Eye (tissue), 1 donor: ENCODE measurements at places on chromosomes 7 and 10.

DNA sequence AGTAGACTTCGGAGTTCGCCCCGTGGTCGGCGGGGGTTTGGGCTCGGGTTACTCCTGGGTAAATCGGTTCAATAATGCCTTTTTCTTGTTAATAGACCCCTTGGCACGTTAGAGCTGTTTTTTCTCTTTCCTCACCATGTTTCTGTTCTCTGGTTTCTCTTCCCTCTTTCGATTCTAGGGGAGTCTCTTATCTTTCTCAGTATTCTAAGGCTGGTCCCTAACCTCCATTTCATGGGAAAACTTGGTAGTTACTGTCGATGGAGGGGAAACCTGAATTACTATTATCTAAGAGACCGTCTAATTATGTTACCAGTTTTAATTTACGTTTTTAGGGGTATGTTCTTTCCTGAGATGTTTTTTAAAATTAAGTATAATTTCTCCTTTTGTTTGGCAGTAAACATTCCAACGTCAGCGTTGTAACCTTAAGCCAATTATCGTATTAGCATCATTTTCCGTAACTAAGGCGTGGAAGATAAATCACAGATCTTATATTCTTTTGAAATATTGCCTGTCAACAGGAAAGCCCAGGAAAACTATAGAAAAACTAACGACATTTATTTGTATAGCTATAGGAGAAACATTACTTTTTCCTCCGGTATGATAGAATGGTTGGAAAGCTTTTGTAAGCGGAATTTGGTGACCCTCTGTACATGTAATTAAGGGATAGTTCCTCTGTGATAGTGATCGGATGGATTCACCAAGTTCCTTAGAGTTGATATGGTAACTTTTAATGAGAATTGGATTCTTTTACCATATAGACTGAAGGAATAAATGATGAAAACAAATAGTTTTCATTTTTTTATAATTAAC, 847 bp downstream of the BTAF1 start:
- no peak for DNase-seq

DNA sequence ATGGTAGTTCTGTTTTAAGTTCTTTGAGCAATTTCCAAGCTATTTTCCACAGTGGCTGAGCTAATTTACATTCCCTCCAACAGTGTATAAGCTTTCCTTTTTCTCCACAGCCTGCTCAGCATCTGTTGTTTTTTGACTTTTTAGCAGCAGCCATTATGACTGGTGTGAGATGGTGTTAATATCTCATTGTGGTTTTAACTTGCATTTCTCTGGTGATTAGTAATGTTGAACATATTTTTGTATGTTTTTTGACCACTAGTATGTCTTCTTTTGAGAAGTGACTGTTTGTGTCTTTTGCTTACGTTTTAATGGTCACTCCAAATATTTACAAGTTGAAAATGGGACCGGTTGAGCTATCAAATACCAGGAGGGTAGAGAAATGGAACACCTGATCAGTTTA, 20.4 kb downstream of the GNG11 start:
- DNase-seq: no peak

DNA sequence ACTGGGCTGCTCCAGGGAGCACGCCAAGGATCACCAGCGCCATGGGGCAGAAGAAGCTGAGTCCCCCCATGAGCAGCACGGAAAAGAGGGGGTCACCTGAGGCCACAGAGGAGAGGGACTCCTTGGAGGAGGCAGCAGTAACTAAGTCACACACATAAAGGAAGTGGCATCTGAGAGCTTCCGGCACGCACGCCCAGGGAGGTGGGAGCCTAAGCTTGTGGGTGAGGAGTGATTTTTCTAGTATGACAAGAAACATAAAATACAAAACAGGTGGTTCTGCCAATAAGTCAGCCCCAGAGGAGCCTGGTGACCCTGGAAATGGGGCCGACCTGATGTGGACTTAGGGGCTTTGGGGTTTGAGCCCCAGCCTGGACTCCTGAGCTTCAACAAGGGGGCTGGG, 60.8 kb downstream of the CARD11 start:
- no peak for DNase-seq

GRCh38 chr7:19982841-19983835, 209.7 kb upstream of the TMEM196 start:
- DNase-seq: peak; percentile 45

- no peak for DNase-seq
Measured at GRCh38 chr10:97771913-97772823, at the start of gene SFRP5. Gene SFRP5 (minus strand): TSS chr10:97771999. CDS start chr10:97771833, 166 bp downstream.

DNA sequence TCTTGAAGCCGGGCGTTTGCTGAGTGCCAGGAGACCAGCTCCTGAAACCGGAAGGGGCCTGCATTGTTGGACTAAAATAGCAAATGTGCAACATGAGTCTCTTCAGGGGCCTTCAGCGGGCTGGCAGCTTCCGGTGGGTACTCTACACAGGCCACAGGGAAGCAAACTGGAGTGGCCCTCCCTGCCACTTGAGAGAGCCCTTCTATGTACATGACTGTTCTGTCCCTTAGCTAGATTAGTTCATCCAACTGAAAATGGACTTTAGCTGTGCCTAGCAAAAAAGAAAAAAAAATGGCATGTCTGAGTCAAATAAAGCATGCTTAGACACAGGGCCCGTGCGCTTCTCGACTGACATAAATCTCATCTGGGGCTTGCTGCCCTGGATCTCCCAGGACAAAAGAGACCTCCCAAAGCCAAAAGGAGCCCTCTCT, 115.3 kb upstream of the TCF7L2 start:
- DNase-seq: peak; percentile 48

- DNase-seq: no peak
Measured at GRCh38 chr7:134058980-134059379, 68.2 kb upstream of the LRGUK start.

- DNase-seq: no peak
Measured at GRCh38 chr10:124032971-124033886, 60.2 kb downstream of the CHST15 start.

DNA sequence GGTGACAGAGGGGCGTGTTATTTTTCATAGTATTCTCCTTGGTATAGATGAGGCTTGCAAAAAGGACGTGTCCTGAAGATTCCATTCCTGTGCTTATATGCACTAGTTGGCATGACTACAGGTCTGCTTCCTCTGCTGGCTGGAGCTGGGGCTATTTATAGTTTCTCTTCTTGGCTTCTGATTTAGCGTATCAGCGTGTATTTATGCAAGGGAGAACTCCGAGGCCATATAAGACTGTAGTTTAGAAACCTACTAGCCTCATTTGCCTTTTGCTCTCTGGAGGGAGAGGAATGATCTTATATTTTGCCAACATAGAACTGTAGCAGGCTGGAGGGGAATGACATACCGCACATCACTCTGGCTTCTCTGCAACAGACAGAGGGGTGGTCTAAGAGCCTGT, 39.7 kb downstream of the CACNB2 start:
- DNase-seq: peak; percentile 51

DNA sequence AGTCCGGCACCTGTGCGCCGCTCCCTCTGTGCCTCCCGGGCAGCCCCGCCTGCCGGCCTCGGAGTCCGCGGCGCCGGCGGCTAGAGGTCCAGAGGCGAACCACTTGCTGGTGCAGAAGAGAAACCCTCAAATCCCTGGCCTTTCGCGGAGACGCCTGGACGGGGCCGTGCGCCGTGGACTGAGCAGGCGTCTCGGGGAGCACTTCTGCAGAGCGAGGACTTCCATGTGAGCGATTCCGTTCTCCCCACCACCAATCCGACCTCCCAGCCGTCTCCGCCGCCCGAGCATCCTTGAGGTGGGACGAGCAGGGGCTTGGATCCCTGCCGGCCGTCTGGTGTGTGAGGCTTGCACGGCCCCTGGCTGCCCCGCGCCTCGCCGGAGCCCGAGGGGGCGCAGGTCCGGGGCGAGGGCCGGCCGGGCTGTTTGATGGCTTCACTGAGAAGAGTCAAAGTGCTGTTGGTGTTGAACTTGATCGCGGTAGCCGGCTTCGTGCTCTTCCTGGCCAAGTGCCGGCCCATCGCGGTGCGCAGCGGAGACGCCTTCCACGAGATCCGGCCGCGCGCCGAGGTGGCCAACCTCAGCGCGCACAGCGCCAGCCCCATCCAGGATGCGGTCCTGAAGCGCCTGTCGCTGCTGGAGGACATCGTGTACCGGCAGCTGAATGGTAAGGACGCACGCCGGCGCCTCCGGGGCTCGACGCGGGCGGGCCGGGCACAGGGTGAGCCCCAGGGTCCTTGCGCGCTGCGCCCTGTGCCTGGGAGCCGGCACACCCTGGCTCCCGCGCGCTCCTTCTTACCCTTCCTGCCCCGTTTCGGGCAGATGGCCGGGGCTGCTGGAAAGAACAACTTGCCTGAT, 660 bp downstream of the GALNT17 start:
- DNase-seq: peak; percentile 74

DNA sequence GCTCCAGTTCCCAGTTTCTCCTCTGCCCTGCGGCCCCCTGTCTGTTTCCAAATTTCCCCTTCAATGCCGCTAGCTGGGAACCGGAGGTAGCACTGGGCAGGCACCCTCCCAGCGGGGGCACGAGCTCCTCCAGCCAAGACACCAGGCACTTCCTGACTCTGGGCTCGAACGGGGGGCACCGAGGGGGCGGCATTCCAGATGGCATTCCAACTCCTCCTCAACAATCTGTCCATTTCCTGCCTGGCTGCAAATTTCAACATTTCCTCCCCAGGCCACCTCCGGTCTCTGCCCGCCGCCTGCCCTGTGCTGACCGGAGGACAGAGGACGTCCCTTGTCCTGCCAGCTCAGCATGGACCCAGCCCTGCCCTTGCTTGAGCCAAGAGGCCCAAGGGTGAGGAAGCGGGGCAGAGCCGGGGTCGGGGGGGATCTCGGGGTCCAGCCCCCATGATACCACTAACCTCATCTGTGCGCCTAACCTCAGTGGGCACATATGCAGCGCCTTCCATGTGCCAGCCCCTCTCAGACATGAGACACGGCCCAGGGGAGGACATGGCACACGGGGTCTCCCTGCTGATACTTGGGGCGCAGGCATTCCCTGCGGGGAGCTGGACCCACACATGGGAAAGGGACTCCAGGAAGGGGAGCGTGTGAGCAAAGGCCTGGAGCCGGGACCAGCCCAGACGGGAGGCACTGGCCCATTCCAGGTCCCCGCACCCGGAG, 58.0 kb downstream of the PDGFA start:
- no peak for DNase-seq

GRCh38 chr10:279655-280054, 144.4 kb downstream of the ZMYND11 start:
- DNase-seq: no peak

- DNase-seq: no peak
Measured at GRCh38 chr10:37549054-37549453, 308.4 kb downstream of the ZNF248 start.

GRCh38 chr10:100447663-100448062, 15.1 kb upstream of the WNT8B start:
- peak; percentile 73 for DNase-seq

- DNase-seq: no peak
Measured at GRCh38 chr7:51346126-51346525, 29.5 kb upstream of the COBL start.

DNA sequence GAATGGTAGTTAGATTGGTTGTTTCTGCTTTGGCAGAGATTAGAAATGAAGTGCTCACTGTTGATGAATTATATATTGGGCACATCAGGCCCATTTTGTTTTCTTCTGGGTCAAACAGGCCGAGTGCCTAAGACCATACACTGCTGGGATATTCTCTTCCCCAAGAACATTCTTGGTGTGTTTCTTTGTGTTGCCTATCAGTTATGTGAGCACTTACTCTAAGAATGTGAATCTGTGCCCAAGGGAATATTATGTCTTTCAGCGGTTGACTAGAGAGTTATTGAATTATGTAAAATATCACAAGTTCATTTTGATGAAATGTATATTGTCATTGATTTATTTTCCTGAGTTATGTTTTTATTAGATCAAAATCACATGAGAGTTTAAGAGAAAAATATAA, 255.5 kb upstream of the SMIM30 start:
- DNase-seq: no peak

DNA sequence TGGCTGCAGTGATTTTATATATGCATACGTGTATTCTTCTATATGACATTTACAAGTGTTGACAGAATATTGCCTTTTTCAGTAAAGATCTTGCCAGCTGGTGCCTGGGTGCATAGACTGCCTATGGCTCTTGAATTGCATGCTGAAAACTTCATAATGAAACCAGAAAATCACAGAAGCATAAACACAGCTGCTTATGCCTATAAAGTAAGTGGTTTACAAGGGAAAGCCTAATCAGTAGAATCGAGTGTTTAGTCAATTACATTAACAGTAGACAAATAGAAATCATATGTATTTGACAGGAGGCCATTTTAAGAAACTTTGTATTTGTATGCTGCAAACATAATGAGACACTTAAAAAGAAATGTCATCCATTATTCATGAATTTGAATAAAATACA, 82.5 kb downstream of the TMEM168 start:
- peak; percentile 60 for DNase-seq

GRCh38 chr10:91162495-91163268, 57.8 kb upstream of the PCGF5 start:
- peak; percentile 87 for DNase-seq

DNA sequence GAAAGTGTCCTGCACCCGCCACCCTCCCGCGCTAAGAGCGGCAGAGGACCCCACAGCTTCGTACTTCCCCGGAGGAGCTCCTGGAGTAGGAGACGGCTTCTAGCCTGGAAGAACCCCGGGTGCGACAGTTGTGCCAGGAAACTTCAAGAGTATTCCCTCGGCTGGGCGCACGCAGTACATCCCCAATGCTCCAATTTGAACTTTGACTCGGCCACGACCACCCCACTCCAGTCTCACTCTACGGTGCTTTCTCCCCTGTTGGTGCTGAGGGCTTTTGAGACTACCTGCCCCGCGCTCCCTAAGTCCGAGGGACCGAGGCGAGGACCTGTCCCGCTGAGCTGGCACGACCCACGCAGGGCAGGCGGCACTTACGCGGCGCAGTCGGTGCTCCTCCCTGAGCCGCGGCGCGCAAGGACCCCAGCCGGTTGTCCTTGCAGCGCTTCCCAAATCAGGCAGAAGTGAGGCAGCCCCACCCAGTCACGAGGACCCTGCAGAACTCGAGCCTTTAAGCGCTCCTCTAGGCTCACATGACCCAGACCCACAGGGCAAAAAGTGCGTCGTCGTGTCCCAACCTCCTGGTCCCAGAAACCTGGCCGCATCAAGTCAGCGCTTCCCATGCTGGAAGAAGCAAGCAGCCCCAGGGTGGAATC, at the start of gene CPVL:
Gene CPVL (minus strand): TSS at position 481 of the 650 bp plus-strand sequence. CDS start 25,476 bp downstream, outside the sequence.
- DNase-seq: peak; percentile 50

- no peak for DNase-seq
Measured at GRCh38 chr7:82209179-82209747, 234.3 kb downstream of the CACNA2D1 start.

- DNase-seq: peak; percentile 30
Measured at GRCh38 chr10:70106958-70107791, 25.4 kb downstream of the AIFM2 start.

GRCh38 chr10:59970396-59971368, 64.3 kb upstream of the CCDC6 start:
- DNase-seq: peak; percentile 21

GRCh38 chr7:91784469-91784868, 96.0 kb downstream of the MTERF1 start:
- DNase-seq: peak; percentile 59

GRCh38 chr10:101570428-101571270, 17.4 kb downstream of the POLL start:
- DNase-seq: no peak

DNA sequence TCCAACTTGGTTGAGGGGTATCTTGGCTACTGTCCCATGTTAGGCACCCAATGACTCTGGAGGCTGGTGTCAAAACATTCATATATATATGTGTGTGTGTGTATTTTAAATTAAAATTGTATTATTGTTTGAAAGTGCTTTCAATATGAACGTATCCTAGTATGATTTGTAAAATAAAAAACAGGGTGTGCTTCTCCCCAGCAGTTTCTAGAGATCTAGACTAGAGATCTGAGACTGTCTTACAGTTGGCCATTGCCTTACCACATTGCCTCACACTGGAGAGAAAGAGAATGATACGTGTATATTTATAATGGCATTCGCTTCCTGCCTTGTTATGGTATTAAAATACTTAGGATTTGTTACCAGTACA, 1.2 kb downstream of the BAG3 start:
- peak; percentile 82 for DNase-seq
